CD4-positive, alpha-beta T cell (primary cell): ENCODE measurements at places on chromosomes 3 and 15.

DNA sequence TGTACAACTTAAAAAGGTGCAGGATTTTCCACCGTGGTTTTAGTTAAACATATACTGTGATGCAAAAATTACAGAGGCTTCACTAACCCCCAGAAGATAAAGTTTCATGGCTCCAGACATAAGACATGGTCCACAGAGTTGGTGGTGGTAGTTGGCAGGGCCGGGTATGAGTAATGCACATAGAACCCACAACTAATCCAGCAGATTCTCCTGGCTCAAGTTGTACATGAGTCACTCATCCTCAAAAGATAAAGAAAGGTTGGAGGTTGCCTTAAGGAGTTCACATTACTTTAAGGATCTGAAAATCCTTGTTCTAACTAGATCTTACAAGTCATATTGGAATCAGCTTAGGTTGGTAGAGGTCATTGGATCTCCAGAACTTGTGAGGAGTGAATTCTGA, 98.3 kb upstream of the ZBTB20 start:
- DNase-seq, result no peak

GRCh38 chr15:62071711-62072308, 5.0 kb downstream of the C2CD4A start:
- DNase-seq, result no peak

DNA sequence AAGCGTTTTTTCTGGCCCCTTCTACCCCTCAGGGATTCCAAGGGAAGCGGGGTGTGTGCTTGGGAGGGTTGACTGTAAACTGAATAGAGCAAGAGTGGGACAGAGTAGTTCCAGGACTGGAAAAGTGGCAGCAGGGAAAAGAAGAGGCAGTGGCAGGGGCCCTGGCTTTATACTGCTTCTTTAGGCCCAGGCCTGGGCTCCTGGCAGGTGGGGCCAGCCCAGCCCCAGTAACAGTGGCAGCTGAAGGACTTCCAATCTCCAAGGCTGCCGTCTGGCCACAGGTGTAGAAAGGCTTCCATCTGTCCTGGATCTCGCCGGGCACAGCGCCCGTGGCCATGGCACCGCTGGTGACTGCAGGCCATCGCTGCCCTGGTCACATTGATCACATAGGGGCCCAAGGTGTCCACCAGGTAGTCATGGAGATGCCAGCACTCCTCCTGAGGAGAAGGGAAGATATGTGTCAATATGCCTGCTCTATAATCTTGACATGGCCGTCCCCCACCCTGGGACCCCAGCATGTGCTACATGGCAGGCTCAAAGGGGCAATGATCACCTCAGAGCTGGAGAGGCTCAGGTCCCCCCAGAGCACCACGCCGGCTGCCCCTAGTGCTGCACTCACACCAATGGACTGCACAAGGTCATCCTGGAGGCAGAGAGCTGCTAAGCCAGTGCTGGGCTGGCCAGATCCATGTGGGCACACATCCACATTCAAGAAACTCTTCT, 1.0 kb upstream of the IFRD2 start:
- no peak for DNase-seq

GRCh38 chr3:99562138-99562537, 76.3 kb upstream of the COL8A1 start:
- DNase-seq, result no peak

- DNase-seq, result no peak
Measured at GRCh38 chr3:159813822-159814531, 174.7 kb upstream of the IL12A start.
